ENCODE measurements at places on chromosomes 5 and 9.

GRCh38 chr9:15670894-15671293, 118.1 kb downstream of the CCDC171 start:
- no peak for DNase-seq

GRCh38 chr9:123738648-123739047, 191.3 kb downstream of the DENND1A start:
- no peak for DNase-seq

DNA sequence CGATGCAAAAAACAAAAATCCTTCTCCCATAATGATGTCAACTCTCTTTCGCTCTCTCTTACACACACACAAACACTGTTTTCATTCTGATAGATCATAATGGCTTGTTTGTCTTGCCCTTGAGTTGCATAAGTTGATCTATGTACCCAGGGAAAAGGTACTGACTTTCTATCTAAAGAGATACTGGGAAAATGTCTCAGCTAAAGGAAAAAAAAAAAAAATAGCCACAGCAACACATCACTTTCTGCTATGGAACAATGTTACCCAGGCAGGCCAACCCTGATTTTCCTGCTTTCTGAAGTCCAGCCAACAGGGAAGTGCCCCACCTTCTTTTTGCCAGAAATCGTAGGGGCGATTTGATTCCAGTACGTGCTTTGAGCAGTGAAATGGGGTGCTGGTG, 212.6 kb upstream of the ACTBL2 start:
- DNase-seq = no peak

DNA sequence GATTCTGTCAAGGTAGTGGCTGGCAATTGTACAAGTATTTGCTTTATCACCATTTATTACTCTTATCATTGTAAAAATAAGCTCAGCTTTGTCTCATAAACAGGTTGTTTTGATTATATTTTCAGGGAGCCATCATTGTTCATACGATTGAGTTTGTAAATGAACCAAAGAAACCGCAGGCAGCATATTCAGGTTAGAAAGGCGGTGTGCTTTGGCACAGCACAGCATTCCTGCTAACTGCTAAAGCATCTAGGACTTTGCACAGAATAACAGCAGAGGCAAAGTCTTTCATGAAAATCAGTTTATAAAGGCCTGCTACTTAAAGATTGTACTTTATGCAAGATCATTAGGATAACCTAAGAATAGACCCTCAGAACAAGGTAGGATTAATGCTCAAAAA, 281.5 kb upstream of the SLC24A2 start:
- DNase-seq = no peak

- DNase-seq = no peak
Measured at GRCh38 chr5:150114102-150114641, 27.8 kb upstream of the CSF1R start.

GRCh38 chr9:125235804-125236519, 5.2 kb downstream of the HSPA5 start:
- no peak for DNase-seq

DNA sequence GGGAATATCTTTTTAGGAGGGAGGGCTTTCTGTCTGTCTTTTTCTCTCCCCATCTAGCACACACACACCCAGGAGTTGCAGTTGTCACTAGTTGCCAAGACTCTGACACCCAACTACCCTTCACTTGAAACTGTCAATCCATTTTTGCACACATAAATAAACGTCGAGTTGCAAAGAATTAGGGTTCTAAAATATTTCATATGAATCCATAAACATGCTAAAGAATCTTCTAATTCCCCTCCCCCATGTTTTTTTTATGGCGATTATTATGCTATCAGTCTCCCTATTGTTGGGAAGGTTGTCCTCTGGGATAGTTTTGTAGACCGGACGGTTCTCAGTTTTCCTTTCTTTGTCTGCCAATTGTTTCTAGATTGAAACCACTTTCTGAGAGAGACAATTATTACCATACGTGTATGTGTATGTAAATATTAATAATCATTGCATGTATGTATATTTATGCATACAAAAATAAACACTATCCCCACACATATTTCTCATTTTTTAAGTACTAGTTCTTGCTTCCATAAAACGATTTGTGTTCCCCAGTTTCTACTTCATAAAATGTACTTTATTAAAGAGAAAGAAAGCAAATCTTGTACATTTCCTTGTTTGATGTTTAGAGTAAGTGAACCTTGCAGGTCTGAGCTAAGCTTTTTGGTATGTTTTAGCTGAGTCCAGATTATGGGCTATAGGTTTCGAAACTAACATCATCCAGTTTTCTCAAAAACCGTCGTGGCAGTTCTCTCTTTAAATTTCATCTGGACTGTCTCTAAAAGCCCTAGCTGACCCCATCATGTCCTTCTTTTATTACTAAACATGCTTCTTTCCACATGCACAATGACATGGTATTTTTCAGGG, 165.0 kb upstream of the MPDZ start:
- DNase-seq = no peak

GRCh38 chr5:5793242-5794117, 371.0 kb downstream of the ICE1 start:
- no peak for DNase-seq

DNA sequence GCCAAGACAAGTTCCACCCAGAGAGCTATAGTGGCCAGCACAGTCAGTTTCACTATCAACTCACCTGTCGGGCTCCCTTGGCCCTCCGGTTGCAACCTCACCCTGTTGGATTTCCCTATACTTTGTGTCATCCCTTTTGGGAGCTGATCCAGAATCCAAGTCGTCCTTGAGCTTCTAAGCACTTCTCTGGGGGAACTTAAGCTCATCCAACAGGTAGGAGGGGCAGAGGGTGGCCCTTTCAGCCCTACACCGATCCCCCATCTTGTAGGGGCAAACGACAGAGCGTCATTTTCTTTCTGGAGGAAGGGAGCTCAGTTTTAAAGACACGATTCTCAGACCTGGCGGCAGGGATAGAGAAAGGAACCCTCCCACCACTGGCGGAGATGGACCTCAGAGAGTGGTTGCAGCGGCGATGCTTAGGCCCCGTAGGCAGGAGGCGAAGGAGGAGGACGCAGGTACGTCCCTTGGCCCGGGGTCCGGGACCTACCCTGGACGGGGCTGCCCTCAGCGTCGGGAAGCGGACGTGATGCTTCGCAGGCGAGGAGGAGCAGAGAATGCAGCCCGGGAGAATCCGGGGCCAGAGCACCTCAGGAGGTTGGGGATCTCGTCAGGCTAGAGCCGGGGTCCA, 519 bp downstream of the ZER1 start:
- no peak for DNase-seq

DNA sequence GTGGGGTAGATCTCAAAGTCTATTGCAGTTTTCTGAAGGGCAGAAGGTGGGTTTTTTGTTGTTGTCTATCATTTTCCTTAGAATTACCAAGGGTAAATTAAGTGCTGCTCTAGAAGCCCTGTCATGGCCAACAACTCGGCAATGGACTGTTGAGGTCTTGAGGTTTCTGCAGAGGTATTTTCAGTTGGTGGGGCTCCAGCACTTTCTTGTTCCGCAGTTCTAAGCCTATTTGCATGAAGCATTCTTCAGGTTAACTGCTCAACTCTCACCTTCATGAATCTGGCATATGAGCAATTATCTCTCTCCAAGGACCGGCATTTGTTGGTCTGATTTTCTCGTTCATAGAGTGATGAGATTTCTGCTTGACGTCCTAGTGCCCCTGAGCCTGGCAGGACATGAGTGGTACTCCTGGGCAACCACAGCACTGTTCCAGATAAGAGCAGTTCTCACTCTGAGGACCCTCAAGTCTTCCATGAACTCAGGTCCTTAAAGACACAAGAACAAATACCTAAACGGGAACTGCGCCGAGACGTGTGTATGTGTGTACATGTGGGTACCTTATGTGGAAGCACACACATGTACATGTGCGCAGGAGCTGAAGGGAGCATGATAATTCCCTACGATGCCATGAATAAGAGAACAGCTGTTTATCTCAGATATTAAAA, 544.5 kb downstream of the CSNK1G3 start:
- DNase-seq = no peak

- no peak for DNase-seq
Measured at GRCh38 chr9:92058723-92059444, 56.3 kb downstream of the SPTLC1 start.

DNA sequence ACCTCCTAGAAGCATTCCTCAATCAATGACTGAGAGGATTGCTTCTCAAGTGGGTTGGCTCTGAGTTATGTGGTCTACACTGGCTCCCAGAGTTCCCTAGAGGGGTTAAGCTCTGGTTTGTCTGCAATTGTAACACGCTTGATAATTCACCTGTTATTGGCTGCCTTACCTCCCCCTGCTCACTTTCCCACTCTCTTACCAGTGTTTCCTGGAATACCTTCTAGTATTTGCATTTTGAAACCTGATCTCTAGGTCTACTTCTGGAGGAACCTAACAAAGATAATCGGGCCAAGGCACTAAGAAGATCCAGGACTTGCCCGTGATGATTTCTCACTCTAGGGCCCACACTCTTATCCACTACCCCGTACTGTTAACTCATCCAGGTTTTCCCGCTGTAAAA, 110.1 kb upstream of the MAP3K1 start:
- DNase-seq = no peak

DNA sequence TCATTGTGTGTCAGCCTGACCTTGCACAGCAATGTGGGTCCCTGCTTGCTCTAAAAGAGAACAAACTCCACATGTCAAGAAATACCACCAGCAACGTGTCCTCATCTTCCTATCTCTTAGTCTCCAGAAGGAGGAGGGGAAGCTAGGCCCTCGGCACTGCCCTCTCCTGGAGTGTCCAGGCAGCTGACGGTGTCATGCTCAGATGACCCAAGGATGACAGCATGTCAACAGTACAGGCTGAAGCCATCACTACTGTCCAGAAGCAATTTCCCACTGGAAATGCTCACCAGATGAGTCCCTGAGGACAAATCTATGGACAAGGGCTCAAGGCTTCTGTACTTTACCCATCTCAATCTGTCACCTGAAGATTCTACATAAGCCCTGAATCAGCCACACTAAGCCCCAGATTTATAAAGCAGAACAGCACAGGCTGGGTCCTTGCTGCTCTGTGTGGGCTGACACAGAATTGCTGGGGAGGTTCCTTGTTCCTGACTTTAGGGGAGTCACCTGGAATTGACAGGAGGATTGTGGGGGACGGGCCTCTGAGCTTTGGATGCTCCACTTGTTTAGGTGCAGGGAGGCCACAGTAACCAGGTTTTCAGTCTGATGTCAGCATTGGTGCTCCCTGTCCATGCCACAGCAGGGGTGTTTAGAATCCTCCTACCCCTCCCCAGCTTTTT, 210.2 kb downstream of the DAB2IP start:
- no peak for DNase-seq

DNA sequence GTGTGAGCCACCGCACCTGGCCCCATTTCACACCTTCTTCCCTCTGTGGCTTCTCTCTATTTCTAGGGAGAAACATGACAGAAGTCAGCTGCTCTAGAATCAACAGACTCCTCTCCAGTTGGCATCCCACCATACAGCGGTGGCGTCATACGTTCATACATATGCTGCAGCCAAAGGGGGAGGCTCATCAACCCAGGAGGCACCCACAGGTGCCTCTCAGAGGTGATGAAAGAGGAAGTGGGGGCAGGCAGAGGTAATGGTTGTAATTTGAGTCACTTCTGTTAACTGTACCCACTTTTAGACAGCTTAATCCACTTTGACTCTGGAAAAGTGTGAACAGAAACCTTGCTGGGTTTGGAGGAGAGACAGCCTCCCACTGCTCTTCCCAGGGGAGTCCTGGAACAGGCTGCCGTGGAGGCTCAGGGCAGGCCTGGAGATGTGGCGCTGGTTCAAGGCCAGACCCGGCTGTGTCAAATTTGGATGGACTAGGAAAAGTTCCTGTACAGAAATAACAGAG, 47.3 kb upstream of the SUB1 start:
- peak; percentile 51 for DNase-seq
